ENCODE measurements at places on chromosomes 7 and 10. TPM values are rescaled to one million over a fixed set of nuclear protein-coding genes. Genes with fewer than 3 reads are reported as not detected.

DNA sequence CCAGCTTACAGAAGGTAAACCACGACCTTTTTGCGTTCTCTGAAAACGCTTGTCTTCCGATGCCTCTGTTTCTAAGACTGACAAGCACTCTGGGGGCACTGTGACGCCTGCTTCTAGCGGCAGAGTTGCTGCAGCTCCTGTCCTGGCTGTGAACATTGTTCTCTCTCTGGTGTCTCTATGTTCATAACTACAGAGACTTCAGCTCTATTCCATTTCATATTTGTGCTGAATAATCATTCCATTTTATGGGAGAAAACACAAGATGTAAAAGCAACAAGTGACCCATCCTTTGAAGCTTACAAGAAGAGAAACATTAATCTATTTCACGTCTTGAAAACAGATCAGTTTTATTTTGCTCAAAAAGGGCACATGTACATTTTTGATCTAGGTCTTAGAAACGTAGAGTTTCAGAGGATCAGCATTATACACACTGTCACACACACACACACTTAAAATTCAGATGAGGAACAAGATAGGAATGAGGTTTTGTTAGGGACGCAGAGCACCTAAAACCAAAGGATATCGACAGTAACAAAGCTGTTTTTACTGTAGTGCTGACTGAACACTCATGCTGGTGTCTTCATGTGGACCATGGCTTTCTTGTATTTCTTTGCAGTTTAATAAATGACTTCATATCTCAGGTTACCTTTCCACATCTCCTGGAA is 3.0 kb downstream of the IKZF1 start:
- H3K27me3 ChIP-seq: no peaks in the 10 kb centered on the region
- peak overlapping the region; percentile 87 for H3K27ac ChIP-seq
- H3K36me3 ChIP-seq: no peaks in the 10 kb centered on the region
- DNase-seq: peak; percentile 78

DNA sequence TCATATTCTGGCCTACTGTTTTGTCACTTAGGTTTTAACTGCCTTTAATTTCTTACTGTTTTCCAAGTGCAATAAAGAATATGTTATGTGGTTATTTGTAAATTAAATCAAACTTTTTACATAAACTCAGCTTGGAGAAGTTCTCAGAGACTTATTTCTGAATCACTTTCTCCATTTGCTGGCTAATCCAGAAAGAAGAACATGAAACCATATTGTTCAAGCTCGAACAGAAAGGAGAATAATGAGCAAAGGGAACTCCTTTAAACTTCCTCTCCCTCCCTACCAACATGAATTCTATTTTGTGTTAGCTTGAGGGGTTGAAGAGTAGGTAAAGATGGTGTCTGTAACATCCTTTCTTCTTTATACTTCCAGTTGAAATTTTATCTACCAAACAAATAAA is 52.3 kb downstream of the SHTN1 start:
- H3K4me1 ChIP-seq: no peaks in the 10 kb centered on the region
- H3K27me3 ChIP-seq: no peaks in the 10 kb centered on the region
- DNase-seq: no peak
- H3K4me3 ChIP-seq: no peak overlapping the region
- H3K36me3 ChIP-seq: no peaks in the 10 kb centered on the region
- no peak overlapping the region for H3K27ac ChIP-seq

Gene TCERG1L
- 0.13 TPM for total RNA-seq

Gene SCRN1
- 5.7 TPM for total RNA-seq

- no peak for DNase-seq
- peaks cover 7% of the 10 kb centered on the region for H3K4me1 ChIP-seq
- no peaks in the 10 kb centered on the region for H3K27me3 ChIP-seq
- no peak overlapping the region for H3K4me3 ChIP-seq
Observed at GRCh38 chr10:60735244-60735643, 43.0 kb upstream of the CDK1 start.

GRCh38 chr10:48224979-48225560 is 49.4 kb downstream of the FRMPD2 start:
- DNase-seq: no peak
- no peak overlapping the region for H3K27ac ChIP-seq
- no peaks in the 10 kb centered on the region for H3K36me3 ChIP-seq
- H3K4me1 ChIP-seq: no peaks in the 10 kb centered on the region

DNA sequence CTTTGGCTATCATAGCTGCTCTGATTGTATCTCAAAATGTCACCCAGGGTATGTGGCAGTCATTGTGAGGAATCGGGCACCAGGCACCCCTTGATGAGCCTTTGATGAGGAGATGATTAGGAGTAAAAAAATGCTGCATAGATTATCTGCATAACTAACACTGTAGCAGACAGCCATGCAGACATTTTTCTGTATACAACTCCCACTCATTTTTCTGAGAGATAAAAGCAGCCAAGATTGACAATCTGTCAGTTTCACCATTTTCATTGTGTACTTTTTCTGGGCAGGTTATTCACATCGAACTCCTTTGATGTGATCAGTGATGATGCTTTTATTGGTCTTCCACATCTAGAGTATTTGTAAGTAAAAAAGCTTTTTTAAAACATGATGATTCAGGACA is 19.4 kb downstream of the LGI1 start:
- H3K4me3 ChIP-seq: no peak overlapping the region
- no peak for DNase-seq
- peaks cover 2% of the 10 kb centered on the region for H3K27me3 ChIP-seq
- no peak overlapping the region for H3K27ac ChIP-seq
- no peaks in the 10 kb centered on the region for H3K4me1 ChIP-seq

- DNase-seq: peak; percentile 34
- peaks cover 24% of the 10 kb centered on the region for H3K4me1 ChIP-seq
- no peaks in the 10 kb centered on the region for H3K36me3 ChIP-seq
- peak overlapping the region; percentile 96 for H3K27ac ChIP-seq
- H3K27me3 ChIP-seq: peaks cover 4% of the 10 kb centered on the region
Observed at GRCh38 chr10:110498982-110499795, 1.5 kb downstream of the DUSP5 start.

Gene PPIA
- total RNA-seq: 863 TPM

Gene PLEKHS1
- not detected for total RNA-seq

DNA sequence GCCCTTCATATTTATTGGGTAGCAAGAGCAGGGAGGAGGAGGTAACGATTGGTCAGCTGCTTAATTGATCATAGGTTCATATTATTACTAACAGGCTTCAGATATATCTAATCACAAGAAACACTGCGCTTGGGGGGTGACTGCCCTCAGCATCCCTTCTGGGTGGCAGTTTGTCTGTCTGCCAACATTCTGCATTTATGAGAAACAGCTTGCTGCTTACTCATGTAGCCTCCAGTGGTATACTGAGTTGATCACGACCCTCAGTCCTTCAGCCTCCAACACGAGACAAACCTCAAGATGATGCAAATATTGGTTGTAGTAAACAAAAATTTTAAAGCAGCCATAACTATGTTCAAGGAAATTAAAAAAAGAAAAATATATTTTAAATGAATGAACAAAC is 657.8 kb upstream of the PHF14 start:
- H3K4me3 ChIP-seq: no peak overlapping the region
- no peak for DNase-seq
- no peaks in the 10 kb centered on the region for H3K27me3 ChIP-seq
- H3K36me3 ChIP-seq: no peaks in the 10 kb centered on the region
- no peaks in the 10 kb centered on the region for H3K4me1 ChIP-seq
- H3K27ac ChIP-seq: no peak overlapping the region

DNA sequence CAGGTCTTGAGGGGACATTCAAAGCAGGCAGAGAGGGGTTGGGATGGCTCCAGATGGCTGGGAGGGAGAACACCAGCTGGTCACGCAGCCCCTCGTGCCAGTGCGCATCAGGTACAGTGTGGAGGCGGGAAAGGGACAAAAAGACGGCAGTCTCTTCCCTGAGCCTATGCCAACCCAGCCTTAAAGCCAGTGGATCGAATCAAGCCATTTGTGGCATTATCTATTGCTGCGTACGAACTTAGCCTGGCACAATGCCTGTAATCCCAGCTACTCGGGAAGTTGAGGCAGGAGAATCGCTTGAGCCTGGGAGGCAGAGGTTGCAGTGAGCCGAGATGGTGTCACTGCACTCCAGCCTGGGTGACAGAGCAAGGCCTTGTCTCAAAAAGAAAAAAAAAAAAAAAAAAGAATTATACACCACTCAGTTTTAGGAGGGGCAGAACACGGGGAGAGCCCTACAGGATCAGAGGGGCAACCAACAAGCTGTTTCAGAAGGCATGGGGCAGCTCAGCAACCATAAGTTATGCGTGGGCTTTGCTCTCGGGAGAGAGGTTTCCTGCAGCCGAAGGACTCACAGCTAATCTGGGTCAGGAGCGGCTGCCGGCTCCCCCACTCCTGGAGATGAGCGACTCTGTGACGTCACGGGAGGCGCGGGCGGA is 356 bp upstream of the NDUFB2 start:
- DNase-seq: peak; percentile 93
- peaks cover 5% of the 10 kb centered on the region for H3K4me1 ChIP-seq
- peak overlapping the region; percentile 85 for H3K4me3 ChIP-seq
- peak overlapping the region; percentile 87 for H3K27ac ChIP-seq

DNA sequence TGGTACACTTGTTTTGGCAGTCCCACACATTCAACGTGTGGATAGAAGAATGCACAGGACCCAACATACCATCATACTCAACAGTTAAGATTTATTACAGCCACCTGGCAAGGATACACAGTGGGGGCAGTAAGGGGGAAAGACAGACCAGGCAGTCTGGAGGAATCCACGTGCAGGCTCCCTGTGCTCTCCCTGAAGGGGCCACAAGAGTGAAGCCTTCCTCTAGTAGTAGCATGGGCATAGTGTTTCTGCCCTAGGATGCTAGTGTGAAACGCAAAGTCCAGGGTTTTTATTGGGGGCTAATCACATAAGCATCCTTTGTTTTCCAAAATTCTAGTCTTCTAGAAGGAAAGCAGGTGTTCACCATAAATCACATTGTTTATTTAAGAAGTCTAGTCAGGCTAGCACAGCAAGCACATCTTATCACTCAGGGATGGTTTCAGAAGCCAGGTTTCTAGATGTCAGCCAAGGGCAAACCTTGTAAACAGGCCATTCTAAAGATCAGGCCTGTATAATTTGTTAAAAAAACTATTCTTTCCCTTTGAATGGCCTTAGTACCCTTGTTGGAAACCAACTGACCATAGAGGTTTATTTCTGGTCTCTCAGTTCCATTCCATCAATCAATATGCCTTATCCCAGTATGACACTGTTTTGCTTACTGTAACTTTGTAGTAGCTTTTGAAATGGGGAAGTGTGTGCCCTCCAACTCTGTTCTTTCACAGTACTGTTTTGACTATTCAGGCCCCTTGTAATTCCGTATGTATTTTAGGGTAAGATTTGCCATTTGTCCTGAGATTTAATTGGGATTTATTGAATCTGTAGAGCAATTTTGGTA is 12.4 kb upstream of the TFAM start:
- H3K4me1 ChIP-seq: no peaks in the 10 kb centered on the region
- H3K27me3 ChIP-seq: no peaks in the 10 kb centered on the region
- no peak overlapping the region for H3K4me3 ChIP-seq
- no peaks in the 10 kb centered on the region for H3K36me3 ChIP-seq
- H3K27ac ChIP-seq: no peak overlapping the region

Gene HOXA11
- not detected for total RNA-seq

DNA sequence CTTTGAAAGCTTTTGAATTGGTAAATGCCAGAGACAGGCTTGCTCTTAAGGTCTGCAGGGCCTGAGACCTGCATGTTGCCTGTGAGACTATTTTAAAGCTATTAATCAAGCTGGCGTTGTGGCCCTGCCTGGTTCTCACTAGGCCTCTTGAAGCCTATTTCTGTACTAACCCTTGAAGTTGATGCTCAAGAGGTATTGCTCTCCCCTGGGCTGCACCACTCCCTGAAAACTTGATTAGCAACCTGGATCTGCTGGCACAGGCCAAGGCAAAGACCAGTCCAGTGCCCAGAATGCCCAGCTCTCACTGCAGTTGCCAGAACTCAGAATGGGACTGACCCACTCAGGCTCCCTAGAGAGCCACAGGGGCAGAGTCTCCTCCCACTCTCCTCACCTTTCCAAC is 220.0 kb upstream of the MEOX2 start:
- H3K27me3 ChIP-seq: no peaks in the 10 kb centered on the region
- H3K4me1 ChIP-seq: no peaks in the 10 kb centered on the region
- DNase-seq: no peak
- H3K4me3 ChIP-seq: no peak overlapping the region
- no peaks in the 10 kb centered on the region for H3K36me3 ChIP-seq
- no peak overlapping the region for H3K27ac ChIP-seq

DNA sequence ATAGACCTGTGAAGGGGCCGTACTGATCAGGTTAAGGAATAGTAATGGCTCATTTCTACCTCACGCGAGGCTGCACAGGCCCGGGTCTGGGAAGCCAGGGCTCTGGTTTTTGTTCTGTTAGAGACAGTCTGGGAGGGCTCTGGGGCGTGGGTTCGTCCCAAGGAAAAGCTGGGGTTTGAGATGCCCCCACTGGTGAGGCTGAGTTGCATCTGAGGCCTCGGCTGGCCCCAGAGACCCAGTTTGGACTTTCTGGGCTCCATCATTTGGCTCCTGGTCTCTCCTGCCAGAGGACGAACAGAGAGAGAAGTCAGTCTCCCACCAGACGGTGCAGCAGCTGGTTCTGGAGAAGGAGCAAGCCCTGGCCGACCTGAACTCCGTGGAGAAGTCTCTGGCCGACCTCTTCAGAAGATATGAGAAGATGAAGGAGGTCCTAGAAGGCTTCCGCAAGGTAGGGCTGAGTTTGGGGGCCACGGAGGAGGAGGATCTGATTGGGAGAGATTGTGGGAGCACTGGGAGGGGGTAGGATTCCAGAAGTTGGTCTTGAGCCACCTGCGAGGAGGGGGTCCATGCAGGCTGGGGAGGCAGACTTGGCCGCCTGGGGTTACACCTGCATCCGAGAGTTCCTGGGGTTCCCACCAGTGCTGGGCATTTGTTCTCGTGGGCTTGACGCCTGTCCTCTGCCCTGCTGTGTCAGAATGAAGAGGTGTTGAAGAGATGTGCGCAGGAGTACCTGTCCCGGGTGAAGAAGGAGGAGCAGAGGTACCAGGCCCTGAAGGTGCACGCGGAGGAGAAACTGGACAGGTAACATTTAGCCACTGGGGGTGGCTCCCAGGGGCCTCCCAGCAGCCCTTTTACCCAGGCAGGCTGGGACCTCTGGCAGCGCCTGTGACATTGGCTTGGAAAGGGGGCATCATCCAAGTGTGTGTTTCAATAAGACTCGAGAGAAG is 22.5 kb upstream of the BTBD16 start:
- DNase-seq: no peak
- H3K4me3 ChIP-seq: no peak overlapping the region
- no peaks in the 10 kb centered on the region for H3K4me1 ChIP-seq
- H3K27me3 ChIP-seq: no peaks in the 10 kb centered on the region
- H3K27ac ChIP-seq: no peak overlapping the region

- no peak overlapping the region for H3K4me3 ChIP-seq
- DNase-seq: no peak
- H3K36me3 ChIP-seq: no peaks in the 10 kb centered on the region
- H3K4me1 ChIP-seq: no peaks in the 10 kb centered on the region
- H3K27me3 ChIP-seq: no peaks in the 10 kb centered on the region
Observed at GRCh38 chr7:80488851-80489370, 23.0 kb downstream of the GNAT3 start.

- DNase-seq: no peak
- no peaks in the 10 kb centered on the region for H3K4me1 ChIP-seq
- H3K36me3 ChIP-seq: no peaks in the 10 kb centered on the region
- H3K4me3 ChIP-seq: no peak overlapping the region
- no peak overlapping the region for H3K27ac ChIP-seq
Observed at GRCh38 chr10:59387951-59388670, 25.8 kb upstream of the FAM13C start.

Gene SFTPD
- 0.79 TPM for total RNA-seq
